ENCODE measurements at places on chromosomes 3 and 15. TPM values are rescaled to one million over a fixed set of nuclear protein-coding genes. Genes with fewer than 3 reads are reported as not detected.

- peaks cover 45% of the 10 kb centered on the region for H3K4me1 ChIP-seq
- no peak for DNase-seq
- H3K4me3 ChIP-seq, result no peak overlapping the region
- H3K27ac ChIP-seq, result no peak overlapping the region
- H3K27me3 ChIP-seq, result no peaks in the 10 kb centered on the region
- peaks cover 14% of the 10 kb centered on the region for H3K36me3 ChIP-seq
Observed at GRCh38 chr15:75662823-75663519, 15.3 kb downstream of the SNX33 start.

- no peaks in the 10 kb centered on the region for H3K27me3 ChIP-seq
- H3K4me1 ChIP-seq, result peaks cover 9% of the 10 kb centered on the region
- peak; percentile 67 for DNase-seq
- no peak overlapping the region for H3K27ac ChIP-seq
Observed at GRCh38 chr3:61573441-61573840, 12.1 kb downstream of the PTPRG start.

DNA sequence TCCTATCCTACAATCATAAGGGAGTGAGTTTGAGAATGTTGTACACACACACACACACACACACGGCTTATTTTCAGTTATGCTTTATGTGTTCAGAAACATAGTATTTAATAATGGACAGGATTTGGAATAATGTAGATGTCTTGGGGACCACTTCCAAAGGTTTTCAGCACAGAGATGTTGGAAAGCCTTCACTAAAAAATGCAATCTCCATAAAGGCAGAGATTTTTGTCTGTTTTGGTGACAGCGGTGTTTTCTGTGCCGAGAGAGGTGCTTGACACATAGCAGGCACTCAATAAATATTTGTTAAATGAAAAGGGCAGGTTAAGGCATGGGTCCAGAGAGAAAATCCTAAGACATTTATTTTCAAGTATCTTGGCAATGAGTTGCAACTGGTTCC, 428.2 kb upstream of the RGMA start:
- H3K36me3 ChIP-seq, result no peaks in the 10 kb centered on the region

DNA sequence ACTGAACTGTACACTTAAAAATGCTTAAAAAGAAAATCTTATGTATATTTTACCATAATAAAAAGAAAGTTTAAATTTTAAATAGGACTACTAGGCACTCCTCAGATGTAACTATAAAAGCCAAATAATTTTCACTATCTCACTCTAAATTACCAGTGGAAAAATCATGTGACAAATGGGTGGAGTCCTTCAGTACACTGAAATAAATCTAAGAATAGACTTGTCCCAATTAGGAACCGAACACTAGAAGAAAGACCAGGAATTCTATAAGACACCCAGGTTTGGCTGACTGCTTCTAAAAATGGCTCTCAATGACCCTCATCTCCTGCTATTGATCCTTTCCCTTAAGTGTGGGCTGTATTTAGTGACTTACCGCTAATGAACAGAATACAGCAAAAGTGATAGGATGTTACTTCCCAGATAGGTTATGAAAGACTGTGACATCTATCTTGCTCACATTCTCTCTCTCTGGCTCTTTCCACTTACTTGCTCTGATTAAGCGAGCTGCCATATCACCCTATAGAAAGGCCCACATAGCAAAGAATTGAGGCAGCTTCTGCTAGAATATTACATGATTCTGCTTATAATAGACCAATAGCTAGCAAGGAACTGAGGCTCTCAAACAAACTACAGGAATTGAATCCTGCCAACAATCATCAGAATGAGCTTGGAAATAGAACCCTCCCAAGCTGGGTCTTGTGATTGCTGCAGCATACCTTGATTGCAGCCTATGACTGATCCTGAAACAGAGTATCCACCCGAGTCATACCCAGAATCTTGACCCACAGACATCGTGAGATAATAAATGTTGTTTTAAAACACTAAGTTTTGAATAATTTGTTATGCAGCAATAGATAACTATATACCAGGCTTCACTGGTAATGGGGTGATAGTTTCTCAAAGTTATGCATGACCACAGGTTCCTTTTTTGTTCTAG, 16.9 kb downstream of the TTBK2 start:
- H3K27me3 ChIP-seq, result no peaks in the 10 kb centered on the region
- no peak for DNase-seq
- H3K4me1 ChIP-seq, result no peaks in the 10 kb centered on the region
- no peaks in the 10 kb centered on the region for H3K36me3 ChIP-seq
- H3K4me3 ChIP-seq, result no peak overlapping the region

GRCh38 chr15:29970402-29970695, 112.4 kb upstream of the GOLGA8J start:
- H3K4me1 ChIP-seq, result no peaks in the 10 kb centered on the region
- peaks cover 21% of the 10 kb centered on the region for H3K27me3 ChIP-seq
- no peaks in the 10 kb centered on the region for H3K36me3 ChIP-seq
- no peak overlapping the region for H3K27ac ChIP-seq
- H3K4me3 ChIP-seq, result no peak overlapping the region

GRCh38 chr15:63967616-63968015, 78.7 kb downstream of the DAPK2 start:
- no peaks in the 10 kb centered on the region for H3K27me3 ChIP-seq
- H3K4me1 ChIP-seq, result peaks cover 3% of the 10 kb centered on the region
- no peak for DNase-seq
- no peak overlapping the region for H3K27ac ChIP-seq
- no peak overlapping the region for H3K4me3 ChIP-seq

- H3K36me3 ChIP-seq, result no peaks in the 10 kb centered on the region
- DNase-seq, result no peak
- H3K27me3 ChIP-seq, result peaks cover 3% of the 10 kb centered on the region
- H3K4me1 ChIP-seq, result peaks cover 35% of the 10 kb centered on the region
Observed at GRCh38 chr15:74178326-74179100, 5.0 kb downstream of the ISLR start.

TRH gene
- not detected for total RNA-seq

WDR72 gene
- not detected for total RNA-seq

GOLGA6L7 gene
- total RNA-seq, result not detected

ACAN gene
- total RNA-seq, result under 0.01 TPM

PPM1L gene
- 2.1 TPM for total RNA-seq
